Renal cortex interstitium (tissue), 15 donors: ENCODE measurements at places on chromosomes 16 and 17.

GRCh38 chr17:909642-910323 lies 69.8 kb downstream of the NXN start:
- DNase-seq = no peak

DNA sequence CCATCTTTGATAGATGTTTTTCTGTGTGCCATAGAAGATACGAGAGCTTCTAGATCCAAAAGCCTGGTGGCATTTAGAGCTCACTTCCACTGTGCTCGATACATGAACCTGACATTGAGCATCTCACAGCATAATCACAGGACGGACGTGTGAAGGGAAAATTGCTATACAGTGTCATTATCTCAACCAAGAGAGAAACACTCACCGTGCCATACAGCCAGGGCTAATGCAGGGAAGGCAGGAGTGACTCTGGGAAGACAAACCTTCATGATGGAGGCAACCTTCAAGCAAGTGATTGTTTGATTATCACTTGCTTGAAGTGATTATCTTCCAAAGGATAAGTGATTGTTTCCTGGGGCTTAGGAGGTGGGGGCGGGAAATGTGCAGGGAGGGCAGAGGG lies 218.2 kb upstream of the HSBP1 start:
- no peak for DNase-seq

GRCh38 chr17:78589885-78590284 lies 12.7 kb upstream of the DNAH17 start:
- DNase-seq = no peak

GRCh38 chr17:60352569-60352968 lies 39.4 kb downstream of the USP32 start:
- no peak for DNase-seq

DNA sequence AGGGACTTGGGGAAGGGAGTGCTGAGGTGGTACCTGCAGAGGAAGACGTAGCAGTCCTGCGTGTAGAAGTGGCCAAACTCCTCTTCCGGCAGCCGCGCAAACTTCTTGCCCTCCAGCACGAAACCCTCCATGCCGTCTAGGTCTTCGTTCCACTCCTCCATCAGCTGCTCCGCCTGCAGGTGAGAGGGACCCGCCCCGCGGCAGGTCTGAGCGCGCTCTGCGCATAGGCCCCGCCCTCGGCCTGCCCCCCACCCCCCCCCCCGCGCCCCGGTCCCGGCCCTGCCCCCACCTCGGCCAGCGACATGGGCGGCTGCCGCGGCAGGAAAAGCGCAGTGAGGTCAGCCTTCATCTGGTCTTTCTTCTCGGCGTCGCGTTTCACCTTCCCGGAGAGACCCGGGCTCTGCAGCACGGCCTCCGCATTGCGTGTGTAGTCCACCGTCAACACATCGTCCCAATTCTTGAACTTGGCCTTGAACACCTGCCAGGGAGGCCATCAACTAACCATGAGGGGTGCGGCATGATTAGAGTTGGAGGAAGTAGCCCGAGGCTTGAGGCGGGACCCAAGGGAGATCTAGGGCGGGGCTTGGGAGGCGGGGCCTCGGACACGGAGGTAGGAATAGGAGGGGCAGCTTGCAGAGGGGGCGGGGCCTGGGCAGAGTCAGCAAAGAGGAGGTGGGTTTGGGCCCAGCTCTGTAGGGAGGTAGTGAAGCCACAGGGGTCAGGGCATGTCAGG lies 11.5 kb downstream of the FLII start:
- no peak for DNase-seq

GRCh38 chr17:43410557-43411368 lies 12.0 kb downstream of the ARL4D start:
- no peak for DNase-seq

- no peak for DNase-seq
Measured at GRCh38 chr16:9302072-9302471, 210.6 kb downstream of the HAPSTR1 start.

GRCh38 chr16:30637944-30638343 lies 12.8 kb upstream of the PRR14 start:
- DNase-seq = no peak

DNA sequence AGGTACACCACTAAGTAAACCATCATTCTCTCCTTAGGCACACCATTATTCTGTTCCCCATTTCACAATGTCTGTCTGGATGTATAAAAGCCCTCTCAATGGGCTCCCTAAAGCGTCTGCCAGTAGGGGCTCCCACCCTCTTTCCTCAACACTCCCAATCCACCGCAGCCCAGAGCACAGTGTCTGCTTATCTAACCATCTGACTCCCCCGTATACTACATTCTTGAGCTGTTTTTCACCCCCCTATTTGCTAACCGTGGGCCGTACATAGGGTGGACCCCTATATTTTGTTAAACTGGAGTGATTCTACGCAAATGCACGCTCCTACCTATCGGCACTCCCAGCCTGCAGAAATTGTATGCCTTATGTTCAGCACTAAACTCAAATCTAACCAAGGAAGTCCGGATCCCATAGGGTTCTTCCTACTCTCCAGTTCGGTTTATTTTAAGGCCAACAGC lies 685 bp upstream of the PSMD3 start:
- DNase-seq = no peak

- no peak for DNase-seq
Measured at GRCh38 chr17:17077861-17078732, 35.8 kb downstream of the MPRIP start.

GRCh38 chr16:49599704-49600103 lies 226.1 kb downstream of the C16orf78 start:
- no peak for DNase-seq

- DNase-seq = no peak
Measured at GRCh38 chr17:2804912-2805311, 8.7 kb downstream of the RAP1GAP2 start.

- no peak for DNase-seq
Measured at GRCh38 chr16:52874042-52874441, 178.7 kb downstream of the CHD9NB start.

DNA sequence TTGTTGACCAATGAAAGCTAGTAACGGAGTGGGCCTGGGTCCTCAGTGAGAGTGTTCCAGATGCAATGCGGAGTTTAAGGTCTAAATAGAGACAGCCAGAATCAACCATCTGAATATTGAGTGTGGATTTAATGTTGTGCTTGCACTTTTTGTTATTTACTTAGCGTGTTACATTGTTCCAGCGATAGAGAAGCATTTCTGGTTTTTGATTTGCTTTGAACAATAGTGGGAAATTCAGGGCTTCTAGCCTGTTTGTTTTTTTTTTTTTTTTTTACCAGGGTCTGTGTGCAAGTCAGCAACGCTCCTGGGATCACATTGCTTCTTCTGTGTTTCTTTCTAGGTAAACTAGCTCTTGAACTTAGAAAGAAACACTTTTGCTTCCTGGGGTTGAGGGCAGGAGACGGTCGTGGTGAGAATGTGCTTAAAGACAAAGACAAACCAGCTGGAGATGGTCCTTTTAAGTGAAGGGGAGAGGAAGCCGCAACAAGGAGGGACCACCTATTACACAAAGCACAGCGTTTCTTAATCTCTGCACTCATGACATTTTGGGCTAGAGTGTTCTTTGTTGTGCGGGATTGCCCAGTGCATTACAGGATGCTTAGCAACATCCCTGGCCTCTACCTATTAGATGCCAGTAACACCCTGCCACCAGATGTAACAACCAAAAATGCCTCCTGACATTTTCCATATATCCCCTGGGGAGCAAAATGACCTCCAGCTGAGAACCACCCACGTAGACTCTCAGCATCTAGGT lies 119.2 kb downstream of the MAP2K6 start:
- DNase-seq = no peak

DNA sequence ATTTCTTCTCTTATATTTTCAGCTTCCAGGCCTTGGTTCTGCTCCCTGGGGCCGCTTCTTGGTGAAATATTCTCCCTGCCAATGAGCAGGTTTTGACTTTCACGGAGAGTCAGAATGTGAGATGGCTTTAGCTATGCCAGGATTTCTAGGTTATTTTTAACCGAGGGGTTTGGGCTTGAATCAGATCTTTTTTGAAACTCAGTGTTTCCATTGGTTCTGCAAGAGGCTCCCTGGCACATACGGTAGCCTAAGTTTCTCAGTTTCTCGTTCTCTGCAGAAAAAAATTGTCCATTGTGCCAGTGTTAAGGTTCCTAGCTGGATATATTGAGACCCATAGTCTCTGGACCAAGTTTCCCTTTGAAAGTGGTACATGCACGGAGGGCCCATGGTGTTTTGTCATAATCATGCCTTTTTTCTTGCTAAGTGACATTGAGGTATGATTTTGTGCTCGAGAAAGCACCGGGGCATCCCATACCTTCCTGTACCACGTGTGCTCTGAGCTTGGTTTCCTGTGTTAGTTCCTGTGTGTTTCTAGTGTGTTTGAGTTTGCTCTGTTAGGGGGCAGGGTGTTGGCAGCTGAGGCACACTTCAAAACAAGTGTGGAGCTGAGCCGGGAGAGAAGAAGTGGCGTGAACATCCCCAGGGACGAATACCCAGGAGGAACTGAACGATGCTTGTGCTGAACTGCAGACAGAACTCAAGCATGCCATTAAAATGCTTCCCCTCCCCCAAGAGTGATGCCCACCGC lies 127.2 kb downstream of the HS3ST3B1 start:
- DNase-seq = no peak

- no peak for DNase-seq
Measured at GRCh38 chr17:82615084-82616020, 32.9 kb downstream of the WDR45B start.

- no peak for DNase-seq
Measured at GRCh38 chr17:28473542-28473941, at the start of gene SLC13A2. Gene SLC13A2 (plus strand): TSS chr17:28473644. CDS start chr17:28473713, 69 bp downstream.

- no peak for DNase-seq
Measured at GRCh38 chr17:79833110-79833450, 6.2 kb downstream of the CBX4 start.
